ENCODE measurements at places on chromosomes 6 and 20.

- DNase-seq: no peak
Measured at GRCh38 chr6:96814625-96815024, 22.7 kb downstream of the GPR63 start.

GRCh38 chr6:37919417-37920157, 100.1 kb downstream of the ZFAND3 start:
- DNase-seq: peak; percentile 18

DNA sequence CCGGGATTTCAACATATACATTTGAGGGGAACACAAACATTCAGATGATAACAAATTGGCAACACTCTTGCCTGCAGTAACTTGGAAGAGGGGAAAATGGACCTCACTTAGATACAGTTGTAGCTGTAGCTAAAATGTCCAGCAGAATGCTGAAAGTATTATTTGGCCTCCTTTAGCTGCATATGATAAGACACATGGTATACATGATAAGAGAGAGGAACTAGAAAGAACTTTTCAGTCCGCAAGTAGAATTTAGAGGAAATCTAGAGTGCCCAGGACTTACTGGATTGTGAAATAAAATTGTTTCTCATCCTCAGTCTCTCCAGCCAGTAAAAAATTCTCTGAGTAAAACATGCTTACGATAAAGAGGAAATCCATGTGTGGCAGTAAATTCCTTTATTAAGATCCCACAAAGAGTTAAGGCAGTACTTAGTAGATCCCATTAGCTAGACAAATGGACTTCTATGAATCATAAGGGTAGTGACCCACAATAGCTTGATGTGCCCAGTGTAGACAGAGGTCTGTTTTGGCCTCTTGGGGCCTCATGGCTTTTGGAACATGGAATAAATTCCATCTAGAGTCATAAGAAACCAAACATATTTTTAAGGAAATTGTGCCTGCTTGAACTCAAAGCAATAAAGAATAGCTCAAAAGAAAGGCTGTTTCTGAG, 87.9 kb upstream of the RBM24 start:
- no peak for DNase-seq

DNA sequence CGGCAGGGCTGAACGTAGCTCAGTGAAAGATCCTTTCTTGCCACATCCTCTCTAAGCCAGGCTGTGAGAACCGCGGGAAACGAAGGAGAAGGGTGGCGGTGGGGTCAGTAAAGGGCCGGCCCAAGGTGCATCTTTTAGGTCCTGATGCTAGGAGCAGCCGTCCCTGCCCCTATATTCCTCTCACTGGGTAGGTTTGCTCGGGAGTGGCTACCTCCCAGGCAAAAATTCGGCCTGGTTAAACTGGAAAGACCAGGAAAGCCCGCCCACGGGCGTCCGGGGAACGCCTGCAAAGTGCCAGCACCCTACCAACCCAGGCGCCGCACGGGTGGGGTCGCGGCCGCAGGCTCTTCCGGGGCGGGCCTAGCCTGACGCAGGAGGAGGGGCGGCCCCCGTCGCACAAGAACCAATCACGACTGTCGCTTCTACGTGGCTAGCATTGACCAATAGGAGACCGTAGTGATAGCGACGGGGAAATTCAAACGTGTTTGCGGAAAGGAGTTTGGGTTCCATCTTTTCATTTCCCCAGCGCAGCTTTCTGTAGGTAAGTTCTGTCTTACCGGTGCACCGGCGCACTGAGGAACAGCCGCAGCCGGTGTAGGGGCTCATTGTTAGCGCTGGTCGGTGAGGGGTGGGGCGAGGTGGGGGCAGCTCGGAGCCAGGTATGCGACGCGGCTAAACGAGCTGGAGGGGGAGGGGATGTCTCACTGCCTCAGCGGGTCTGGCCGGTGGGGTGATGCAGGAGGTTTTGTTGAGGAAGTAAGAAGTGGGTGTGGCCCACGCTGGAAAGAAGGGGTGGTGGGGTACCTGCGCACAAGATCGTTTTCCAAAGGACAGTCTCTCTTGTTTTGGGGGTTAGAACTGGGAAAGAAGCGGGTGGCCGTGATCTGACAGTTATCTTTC, at the start of gene TTK:
Gene TTK, plus strand, starts transcription at position 477 of the 900 bp plus-strand sequence. CDS start 1,195 bp downstream, outside the sequence.
- DNase-seq: peak; percentile 95

GRCh38 chr6:32432050-32432450, 7.6 kb upstream of the HLA-DRA start:
- DNase-seq: no peak
